ENCODE measurements at places on chromosomes 13 and 19. TPM values are rescaled to one million over a fixed set of nuclear protein-coding genes. Genes with fewer than 3 reads are reported as not detected.

Gene PSG6
- polyA plus RNA-seq, result not detected

Gene THSD1
- polyA plus RNA-seq, result 8.3 TPM

Gene C3
- 22.3 TPM for polyA plus RNA-seq

Gene PLVAP
- 162 TPM for polyA plus RNA-seq

Gene ARHGAP45
- polyA plus RNA-seq, result 14.9 TPM

GRCh38 chr19:38319421-38320258 lies at the start of gene KCNK6:
TSS of gene KCNK6 (plus strand) at chr19:38319845. CDS start at chr19:38319951, 106 bp downstream.
- no peak for DNase-seq

DNA sequence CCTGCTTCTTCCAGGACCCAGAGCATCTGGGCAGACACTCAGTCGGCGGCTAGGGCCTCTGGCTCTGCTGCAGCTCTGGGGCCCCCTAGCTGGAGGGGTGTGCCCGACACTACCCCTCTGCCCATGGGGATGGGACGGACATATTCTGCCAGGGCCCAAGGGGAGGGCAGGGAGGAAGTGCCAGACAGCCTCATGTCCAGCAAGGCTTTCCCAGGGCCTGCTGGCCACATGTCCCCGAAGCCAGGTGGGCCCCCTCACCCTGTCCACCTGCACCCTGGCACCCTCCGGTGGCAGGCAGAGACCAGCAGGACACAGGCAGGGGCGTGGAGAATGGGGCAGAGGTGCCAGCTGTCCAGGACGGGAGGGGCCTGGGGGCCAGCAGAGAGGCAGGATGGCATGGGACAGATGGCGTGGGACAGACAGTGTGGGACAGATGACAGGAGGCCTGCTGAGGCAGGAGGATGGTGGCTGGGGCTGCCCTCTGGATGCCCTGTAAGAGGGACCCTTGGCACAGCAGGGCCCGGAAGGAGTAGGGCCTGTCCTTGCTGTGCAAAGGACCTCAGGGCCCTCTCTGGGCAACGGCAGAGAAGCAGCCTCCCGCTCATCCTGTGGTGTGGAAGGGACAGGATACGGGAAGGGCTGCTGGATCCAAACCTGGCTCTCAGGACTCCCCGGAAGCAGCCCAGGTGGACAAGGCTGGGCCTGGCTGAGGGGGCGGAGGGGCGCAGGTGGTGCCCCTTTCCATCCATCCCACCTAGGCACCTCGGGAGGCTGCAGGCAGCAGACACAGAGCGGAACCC lies 29.1 kb downstream of the CEBPG start:
- DNase-seq, result no peak

DNA sequence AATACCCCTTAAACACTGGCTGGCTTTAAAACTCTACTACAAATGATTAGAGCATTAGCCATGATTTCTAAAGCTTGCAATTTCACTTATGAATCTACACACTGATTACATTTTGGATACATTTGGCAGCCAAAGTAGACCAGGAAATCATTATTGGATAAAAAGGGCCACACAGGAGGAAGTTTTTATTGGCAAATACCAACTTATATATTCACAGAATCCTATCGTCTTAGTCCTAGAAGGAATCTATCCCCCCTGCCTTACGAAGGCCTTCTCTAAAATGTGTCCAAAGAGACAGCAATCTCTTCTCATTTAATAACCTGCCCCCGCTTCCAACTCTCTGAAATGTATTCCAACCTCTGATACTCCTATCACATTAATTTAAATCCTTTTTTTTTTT lies 52.5 kb downstream of the KLF5 start:
- no peak for DNase-seq

Gene UBE2L5
- polyA plus RNA-seq, result 0.51 TPM

DNA sequence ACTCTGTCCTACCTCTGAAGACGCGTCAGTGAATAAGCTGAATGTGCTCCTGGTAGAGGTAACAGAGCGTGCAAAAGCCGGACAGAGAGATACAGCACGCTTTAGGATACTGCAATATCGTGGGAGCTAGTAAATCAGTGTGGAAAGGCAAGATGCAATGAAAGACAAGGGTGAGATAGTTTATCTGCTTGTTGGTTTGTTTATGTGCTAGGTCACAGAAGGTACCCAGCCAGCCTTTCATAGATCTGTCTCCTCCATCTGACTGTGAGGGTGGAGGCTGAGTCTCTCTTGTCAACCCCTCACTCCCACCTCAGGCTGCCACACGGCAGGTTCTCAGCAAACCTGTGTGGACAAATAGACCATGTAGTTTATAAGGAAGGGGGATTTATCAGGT lies 904 bp upstream of the GIPC1 start:
- no peak for DNase-seq

Gene EML2
- polyA plus RNA-seq, result 30.8 TPM

- no peak for DNase-seq
Observed at GRCh38 chr19:14545716-14546082, 16.3 kb downstream of the TECR start.

GRCh38 chr19:38700350-38700901 lies 43.8 kb downstream of the CAPN12 start:
- no peak for DNase-seq

Gene ERF
- 52.0 TPM for polyA plus RNA-seq

Gene SLC1A5
- polyA plus RNA-seq, result 47.1 TPM

Gene RUBCNL
- polyA plus RNA-seq, result 1.9 TPM

GRCh38 chr13:86710013-86710412 lies 910.8 kb upstream of the SLITRK6 start:
- DNase-seq, result no peak

Gene PTPRS
- 102 TPM for polyA plus RNA-seq

All from left renal cortex interstitium (tissue), 4 donors.